ENCODE measurements at places on chromosomes 7 and 10.

GRCh38 chr10:14926061-14926470 lies 27.8 kb downstream of the DCLRE1C start:
- DNase-seq: no peak
- peaks cover 8% of the 10 kb centered on the region for H3K4me1 ChIP-seq
- H3K27ac ChIP-seq: no peak overlapping the region
- H3K27me3 ChIP-seq: no peaks in the 10 kb centered on the region
- peaks cover 39% of the 10 kb centered on the region for H3K36me3 ChIP-seq
- no peak overlapping the region for H3K4me3 ChIP-seq

DNA sequence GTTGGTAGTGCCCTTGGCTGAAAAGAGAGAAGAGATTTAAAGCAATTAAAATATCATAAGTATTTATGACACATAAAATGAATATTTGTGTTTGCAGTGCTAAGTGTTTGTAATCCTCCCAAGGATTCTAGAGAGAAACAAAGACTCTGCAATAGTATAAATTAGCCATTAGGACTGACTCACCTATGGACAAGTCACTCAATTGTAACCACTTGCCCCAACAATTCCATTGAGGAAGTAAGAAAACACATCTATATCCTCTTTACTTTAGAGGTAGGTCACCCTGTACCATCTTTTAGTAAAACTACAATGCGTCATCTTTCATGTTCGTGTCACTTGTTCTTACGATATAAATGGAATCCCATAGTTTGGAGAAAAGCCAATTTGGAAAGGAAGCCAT lies 85.7 kb upstream of the INHBA start:
- H3K4me3 ChIP-seq: no peak overlapping the region
- H3K36me3 ChIP-seq: no peaks in the 10 kb centered on the region
- H3K4me1 ChIP-seq: no peaks in the 10 kb centered on the region
- no peaks in the 10 kb centered on the region for H3K27me3 ChIP-seq

GRCh38 chr10:63889803-63890202 lies 368.6 kb downstream of the REEP3 start:
- no peaks in the 10 kb centered on the region for H3K4me1 ChIP-seq
- H3K27ac ChIP-seq: no peak overlapping the region
- no peaks in the 10 kb centered on the region for H3K36me3 ChIP-seq
- peaks cover 4% of the 10 kb centered on the region for H3K27me3 ChIP-seq

DNA sequence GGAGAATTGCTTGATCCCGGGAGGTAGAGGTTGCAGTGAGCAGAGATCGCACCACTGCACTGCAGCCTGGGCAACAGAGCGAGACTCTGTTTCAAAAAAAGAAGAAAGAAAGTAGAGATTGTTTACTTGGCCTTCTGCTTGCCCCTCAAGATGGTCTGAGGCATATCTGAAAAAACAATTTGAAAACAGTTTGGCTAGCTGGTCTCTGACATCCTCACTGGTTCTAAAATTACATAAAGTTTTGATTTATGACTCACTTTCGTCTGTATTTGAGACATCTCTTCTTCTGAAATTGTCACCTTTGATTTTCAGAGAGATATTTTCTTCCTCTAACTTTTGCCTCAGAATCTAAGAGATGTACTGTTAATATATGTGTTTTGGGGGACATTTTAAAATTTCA lies 49.6 kb upstream of the HELLS start:
- H3K27ac ChIP-seq: no peak overlapping the region
- no peak for DNase-seq
- no peaks in the 10 kb centered on the region for H3K36me3 ChIP-seq
- H3K4me3 ChIP-seq: no peak overlapping the region
- peaks cover 7% of the 10 kb centered on the region for H3K27me3 ChIP-seq

- H3K36me3 ChIP-seq: peaks cover 31% of the 10 kb centered on the region
- H3K4me1 ChIP-seq: peaks cover 30% of the 10 kb centered on the region
- no peak overlapping the region for H3K27ac ChIP-seq
- H3K4me3 ChIP-seq: peak overlapping the region; percentile 95
These were observed 1.5 kb downstream of the GNB2 start for GRCh38 chr7:100675105-100675451.

DNA sequence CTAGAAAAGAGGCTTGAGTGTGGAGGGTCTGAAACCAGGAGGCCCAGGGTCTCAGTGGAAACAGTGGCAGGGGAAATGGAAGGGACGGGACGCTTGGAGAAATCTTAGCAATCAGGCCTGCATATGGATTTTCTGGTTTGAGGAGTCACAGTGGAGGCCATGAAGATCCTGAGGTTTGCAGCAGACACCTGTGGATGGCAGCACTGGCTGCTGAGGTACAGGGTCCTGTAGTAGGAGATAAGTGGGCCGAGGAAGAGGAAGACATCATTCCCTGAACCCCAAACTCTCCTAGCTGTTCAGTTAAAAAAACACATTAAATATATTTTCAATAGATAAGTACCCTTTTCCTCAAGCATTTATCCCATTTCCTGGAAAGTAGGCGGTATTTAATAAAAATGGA lies 208.8 kb upstream of the IGFBP3 start:
- H3K27me3 ChIP-seq: no peaks in the 10 kb centered on the region
- DNase-seq: no peak
- no peaks in the 10 kb centered on the region for H3K4me1 ChIP-seq

- no peak overlapping the region for H3K4me3 ChIP-seq
- H3K36me3 ChIP-seq: no peaks in the 10 kb centered on the region
- H3K27me3 ChIP-seq: no peaks in the 10 kb centered on the region
- no peak overlapping the region for H3K27ac ChIP-seq
- H3K4me1 ChIP-seq: peaks cover 14% of the 10 kb centered on the region
These were observed 291.3 kb downstream of the PTEN start for GRCh38 chr10:88154596-88155250.

DNA sequence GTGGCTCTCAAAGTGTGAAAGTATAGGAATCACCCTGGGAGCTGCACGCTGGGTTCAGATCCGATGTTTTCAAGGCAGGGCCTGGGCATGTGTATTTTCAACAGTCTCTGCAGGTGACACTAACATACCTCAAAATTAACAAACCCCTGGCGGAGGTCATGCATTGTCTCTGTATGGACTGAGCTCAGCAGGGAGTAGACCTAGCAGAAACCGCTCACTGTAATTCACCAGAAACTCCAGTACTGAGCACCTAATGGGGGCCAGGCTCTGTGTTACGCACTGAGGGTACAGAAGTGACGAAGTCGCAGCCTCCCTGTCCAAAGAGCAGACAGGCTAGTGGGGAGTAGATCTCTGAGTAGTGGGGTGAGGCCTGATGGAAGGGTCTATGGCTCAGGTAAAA lies 5.6 kb downstream of the STRA8 start:
- no peak for DNase-seq
- no peak overlapping the region for H3K27ac ChIP-seq
- H3K36me3 ChIP-seq: no peaks in the 10 kb centered on the region

DNA sequence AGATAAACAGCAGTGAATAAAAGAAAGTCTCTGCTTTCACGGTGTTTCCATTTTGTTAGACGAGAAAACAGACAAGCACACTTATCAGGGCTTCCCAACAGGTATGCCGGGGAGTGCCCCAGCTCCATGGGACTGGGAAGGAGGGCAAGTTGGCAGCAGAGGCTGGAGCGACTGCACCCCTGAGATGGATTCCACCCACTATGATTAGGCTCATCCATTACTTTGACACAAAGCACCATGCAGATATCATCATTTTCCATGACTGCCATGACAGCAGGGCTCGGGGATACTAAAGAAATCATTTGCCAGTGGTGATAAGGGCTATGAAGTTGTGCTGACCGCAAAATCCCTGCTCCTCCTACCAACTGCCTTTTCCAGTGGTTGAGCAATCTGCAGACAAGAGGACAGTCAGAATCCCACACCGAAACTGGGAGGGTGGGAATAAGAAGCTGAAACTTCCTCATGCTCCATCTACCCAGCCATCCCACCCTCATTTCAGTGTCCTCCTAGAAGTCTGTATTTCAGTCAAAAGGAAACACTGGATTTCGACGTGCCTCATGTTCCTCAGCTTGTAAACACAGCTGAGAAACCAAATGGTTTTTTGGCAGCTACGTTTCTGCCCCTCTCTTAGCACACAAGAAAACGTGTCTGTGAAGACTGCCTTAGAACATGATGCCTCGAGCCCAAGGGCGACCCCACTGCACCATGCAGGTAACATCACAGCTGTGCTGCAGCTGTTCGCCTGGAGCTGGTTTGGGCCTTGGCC lies 15.5 kb downstream of the CREB3L2 start:
- H3K4me3 ChIP-seq: no peak overlapping the region
- H3K4me1 ChIP-seq: peaks cover 8% of the 10 kb centered on the region
- H3K27ac ChIP-seq: peak overlapping the region; percentile 17
- no peak for DNase-seq

DNA sequence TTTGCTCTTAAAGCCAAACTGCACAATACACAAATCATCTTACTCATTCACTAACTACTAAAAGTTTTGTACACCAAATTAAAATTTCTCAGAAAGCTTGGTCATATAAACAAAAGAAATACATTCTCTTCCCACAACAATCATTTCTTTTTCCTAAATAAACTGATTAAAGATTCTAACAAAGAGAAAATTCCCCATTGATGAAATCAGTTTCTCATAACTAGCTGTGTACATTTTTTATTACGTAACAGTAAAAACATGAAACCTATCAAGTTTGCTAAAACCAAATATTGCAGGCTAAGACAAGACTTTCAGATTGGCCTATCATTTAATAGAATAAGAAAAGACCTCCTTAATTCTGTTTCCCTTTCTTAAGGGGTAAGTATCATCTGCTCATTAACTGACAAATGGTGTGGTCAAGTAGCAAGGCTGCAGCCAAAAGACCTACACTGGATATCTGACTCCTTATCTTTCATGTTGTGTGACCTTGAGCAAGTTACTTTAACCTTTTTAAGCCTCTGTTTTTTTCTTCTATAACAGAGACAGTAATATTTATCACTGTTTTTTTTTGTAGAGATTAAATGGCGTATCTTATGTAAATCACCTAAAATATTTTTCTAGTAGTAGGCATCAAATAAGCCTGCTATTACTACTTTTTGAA lies 22.4 kb downstream of the NAMPT start:
- H3K27me3 ChIP-seq: no peaks in the 10 kb centered on the region
- no peak overlapping the region for H3K4me3 ChIP-seq
- peaks cover 12% of the 10 kb centered on the region for H3K4me1 ChIP-seq
- no peak for DNase-seq
- H3K27ac ChIP-seq: no peak overlapping the region

DNA sequence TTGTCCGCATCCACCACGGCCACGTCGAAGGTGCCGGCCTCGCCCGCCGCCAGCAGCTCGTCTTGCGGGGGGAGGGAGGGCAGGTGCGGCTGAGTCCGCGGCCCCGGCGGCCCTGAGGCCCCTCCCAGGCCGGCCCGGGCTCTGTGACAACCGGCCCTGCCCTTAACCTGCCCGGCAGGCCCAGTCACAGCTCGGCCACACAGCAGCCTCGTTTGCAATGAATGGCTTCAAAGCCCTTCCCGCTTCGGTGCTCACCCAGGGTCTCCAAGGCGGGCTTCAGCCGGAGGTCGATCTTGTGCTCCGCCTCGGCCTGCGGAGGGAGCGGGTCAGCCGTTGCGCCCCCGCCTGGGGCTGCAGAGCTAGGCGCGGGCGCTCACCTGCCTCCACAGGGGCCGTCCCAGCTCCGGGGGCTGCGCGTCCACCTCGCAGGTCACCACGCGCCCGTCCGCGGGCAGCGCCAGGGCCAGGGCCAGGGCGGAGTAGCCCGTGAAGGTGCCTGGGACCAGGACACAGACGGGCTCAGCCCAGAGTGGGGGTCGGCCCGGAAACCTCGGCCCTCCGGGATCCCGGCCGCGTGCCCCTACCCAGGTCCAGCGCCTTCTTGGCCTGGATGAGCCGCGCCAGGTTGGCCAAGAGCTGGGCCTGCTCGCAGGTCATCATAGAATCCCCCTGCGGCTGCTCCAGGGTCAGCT lies 928 bp downstream of the COMTD1 start:
- peaks cover 23% of the 10 kb centered on the region for H3K4me1 ChIP-seq
- H3K27me3 ChIP-seq: no peaks in the 10 kb centered on the region
- H3K27ac ChIP-seq: peak overlapping the region; percentile 93
- H3K36me3 ChIP-seq: peaks cover 9% of the 10 kb centered on the region
- peak overlapping the region; percentile 82 for H3K4me3 ChIP-seq
- peak; percentile 19 for DNase-seq

DNA sequence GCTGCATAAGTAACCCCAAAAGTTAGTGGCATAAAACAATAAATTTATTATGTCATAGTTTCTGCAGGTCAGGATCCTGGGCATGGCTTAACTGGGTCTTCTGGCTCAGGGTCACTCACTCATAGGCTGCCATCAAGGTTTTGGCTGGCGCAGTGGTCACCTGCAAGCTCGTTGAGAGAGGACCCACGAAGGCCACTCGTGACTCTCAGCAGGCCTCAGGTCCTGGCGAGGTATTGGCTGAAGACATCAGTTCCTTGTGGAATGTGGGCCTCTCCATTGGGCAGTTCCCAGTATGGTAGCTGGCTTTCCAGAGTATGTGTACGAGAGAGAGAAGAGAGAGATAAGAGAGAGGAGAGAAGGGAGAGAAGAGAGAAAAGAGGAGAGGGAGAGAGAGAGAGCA lies 138.3 kb upstream of the KLF14 start:
- peak overlapping the region; percentile 10 for H3K27ac ChIP-seq
- no peaks in the 10 kb centered on the region for H3K27me3 ChIP-seq
- no peak overlapping the region for H3K4me3 ChIP-seq
- H3K4me1 ChIP-seq: peaks cover 16% of the 10 kb centered on the region
- peaks cover 71% of the 10 kb centered on the region for H3K36me3 ChIP-seq

DNA sequence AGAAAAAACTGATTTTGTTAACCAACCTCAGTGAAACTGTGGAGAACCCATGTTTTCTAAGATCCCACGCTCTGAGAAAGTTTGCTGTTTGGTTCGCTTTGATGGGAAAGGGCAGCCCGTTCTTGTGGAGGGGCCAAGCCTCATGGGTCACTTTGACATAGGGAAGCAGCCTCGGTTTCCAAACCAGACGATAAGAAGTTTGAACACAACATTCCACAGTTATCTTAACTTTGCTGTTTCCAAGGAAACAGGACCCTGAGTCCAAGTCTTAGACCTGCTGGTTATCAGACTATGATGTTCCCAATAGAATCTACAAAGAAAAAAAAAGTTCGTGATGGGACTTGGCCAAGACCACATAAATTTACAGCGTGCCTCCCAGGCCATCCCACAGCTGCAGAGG lies 182.3 kb downstream of the NRP1 start:
- DNase-seq: no peak
- peaks cover 13% of the 10 kb centered on the region for H3K4me1 ChIP-seq
- no peaks in the 10 kb centered on the region for H3K27me3 ChIP-seq
- H3K36me3 ChIP-seq: no peaks in the 10 kb centered on the region

DNA sequence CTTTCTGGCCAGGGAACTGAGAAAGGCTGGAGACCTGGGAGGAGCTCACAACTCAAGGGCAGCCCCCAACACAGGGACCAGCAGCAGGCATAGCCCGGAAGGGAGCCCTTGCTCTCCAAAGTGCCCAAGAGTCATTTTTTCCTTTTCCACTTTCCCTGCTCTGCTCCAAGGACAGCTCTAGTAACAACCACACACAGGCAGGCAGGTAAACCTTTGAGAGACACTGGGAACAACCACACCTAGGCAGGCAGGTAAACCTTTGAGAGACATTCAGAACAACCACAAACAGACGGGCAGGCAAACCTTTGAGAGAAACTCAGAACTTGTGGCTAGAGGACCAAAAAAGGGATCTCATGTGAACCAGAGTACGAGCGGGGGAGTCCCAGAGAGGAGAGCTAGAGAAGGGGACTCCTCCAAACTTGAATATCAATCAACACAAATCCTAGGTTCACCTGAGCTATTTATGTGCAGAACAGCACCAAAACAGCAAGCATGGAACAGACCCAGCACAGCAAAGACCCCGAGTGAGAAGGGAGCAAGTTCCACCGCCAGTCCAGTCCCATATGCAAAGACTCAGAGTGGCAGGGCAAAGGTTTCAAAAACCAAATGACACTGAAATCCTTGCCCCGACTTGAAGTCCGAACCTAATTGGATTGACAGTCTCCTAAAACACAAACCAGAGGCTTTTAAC lies 33.6 kb upstream of the GUSB start:
- no peak overlapping the region for H3K27ac ChIP-seq
- H3K4me3 ChIP-seq: no peak overlapping the region
- peaks cover 2% of the 10 kb centered on the region for H3K27me3 ChIP-seq

Data from naive thymus-derived CD8-positive, alpha-beta T cell (primary cell).